ENCODE measurements at places on chromosomes 4 and X. TPM values are rescaled to one million over a fixed set of nuclear protein-coding genes. Genes with fewer than 3 reads are reported as not detected.

ARHGAP36 gene
- not detected for polyA plus RNA-seq

HTR2C gene
- polyA plus RNA-seq = not detected

PTPN13 gene
- 0.36 TPM for polyA plus RNA-seq

CT47B1 gene
- not detected for polyA plus RNA-seq

CXXC4 gene
- not detected for polyA plus RNA-seq

ERCC6L gene
- polyA plus RNA-seq = 0.05 TPM

DNA sequence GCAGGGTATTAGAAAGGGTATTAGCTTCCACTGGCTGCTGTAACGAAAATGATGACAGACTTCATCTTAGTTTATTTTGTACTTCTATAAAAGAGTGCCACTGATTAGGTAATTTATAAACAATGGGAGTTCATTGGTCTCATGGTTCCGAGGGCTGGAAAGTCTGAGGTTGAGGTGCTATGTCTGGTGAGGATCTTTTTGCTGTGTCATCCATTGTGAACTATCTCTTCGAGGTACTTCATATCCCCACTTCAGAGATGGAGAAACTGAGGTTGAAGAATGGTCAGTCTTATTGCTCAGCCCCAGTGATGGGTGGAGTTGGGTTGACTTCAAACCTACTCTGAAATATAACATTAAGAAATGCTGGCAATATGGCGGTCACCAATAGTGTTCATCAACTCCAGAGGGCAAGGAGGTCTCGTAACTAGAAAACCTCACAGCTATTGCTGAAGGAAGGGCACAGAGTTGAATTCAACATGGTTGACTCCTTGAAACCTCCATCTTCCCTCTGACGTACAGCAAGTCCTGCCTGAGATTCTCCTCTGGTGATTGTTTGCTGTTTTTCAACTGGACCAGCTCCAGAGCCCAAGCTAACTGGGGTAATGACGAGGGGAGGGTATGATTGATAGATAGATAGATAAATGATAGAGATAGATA lies 53.6 kb upstream of the SHOX start:
- DNase-seq = no peak

DNA sequence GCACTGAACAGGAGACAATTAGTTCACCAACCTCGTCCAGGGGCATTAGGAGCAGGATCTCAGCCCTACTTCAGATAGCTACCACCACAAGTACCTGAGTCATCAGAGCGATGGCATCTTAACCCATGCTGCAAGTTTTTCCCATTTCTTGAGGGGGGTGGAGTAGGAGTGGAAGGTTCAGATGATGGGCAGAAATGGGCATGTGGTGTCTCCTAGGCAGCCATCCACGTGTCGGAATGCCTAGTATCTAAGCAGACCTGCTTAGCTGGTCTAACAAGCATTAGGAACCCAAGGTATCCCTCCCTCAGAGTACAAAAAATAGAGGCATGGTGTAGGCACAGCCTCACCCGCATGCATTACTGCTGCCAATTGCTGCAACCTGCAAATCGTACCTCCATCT lies 159.1 kb upstream of the DGKK start:
- no peak for DNase-seq

- DNase-seq = no peak
Measured at GRCh38 chr4:154566639-154567204, 3.9 kb downstream of the FGB start.

DNA sequence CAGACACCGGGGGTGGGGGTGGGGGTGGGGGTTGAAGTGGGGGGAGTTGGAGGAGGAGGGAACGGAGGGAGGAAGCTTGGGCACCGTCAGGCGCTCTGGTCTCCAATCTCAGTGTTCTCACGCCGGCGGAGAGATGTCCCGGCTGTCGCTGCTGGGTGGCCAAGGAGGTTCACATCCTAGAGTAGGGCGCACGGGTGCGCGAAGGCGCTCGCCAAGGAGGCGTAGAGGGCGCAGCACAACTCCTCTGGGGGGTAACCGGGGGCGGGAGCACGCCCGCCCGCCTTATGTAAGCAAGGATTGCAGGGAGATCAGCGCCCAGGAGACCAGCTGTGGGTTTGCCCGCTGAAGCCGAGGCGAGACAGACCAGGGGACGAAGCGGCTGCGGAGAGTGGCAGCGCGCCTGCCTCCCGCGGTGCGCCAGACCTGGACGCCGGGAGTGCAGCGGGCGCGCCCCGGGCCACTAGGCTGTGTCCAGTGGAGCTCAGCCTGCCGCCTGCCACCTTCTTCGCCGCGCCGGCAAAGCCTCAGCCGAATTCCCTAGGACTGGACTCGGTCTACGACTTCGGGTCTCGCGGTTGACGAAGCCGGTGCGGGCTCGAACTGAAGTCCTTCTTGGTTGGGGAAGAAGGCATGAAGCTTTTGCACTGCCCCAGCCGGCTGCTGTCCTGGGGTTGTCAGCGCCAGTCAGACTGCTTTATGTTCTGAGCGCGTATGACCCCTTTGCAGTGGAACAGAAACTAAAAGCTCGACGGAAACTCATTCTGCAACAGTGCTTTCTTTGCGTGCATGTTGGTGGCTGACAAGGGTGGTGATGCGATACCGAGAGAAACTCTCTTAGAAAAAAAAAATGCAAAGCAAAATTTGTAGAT lies 707 bp upstream of the UNC5C start:
- DNase-seq = no peak

DNA sequence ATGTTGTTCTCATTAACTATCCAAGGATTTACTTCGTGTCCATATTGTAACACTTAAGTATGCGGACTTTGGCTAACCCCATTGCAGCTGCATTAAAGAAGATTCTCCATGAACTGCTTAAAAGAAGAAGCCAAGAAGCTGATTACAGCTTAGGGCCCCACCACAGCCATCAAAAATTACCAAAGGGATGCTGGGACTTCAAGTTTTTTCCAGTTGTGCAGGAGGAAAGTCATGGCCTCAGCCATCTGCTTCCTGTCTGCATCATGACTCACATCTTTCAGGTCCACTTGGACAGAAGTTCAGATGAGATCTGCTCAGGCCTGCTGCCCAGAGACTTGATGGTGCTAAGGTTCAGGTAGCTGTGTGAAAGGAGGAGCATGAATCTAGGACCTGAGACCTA lies 38.8 kb upstream of the CAPN6 start:
- DNase-seq = no peak

All from CD14-positive monocyte (primary cell).